ENCODE measurements at places on chromosomes 12 and 14.
A peak's percentile ranks its signal among the peaks of the same experiment; 100 is the strongest.

DNA sequence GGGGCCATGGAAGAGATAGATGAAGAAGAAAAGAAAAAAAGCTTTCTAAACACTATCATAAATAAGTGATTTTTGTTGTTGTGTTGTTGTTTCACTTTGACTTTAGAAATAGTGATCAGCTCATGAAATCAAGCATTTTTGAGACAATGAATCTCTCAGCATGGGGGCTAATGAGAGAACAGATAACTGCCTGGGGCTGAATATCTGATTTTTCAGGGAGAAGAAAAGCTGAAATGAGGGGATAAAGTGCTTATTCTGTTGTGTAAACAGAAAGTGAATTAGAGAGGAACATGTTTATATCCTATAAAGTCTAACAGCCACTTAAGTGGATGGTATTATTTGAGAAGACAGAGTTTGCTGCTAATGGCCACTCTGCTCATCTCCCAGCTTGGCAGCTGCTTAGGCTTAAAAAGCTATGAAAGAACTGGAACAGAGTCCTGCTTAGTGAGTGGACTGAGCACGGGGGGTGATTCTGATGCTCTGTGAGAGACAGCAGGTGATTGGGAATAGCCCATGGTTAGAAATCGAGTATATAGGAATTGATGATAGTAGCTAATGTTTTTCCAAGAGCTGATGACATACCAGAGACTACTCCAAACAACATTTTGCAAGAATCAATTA lies 646.1 kb upstream of the TMEM132C start:
- no peak for DNase-seq

- DNase-seq, result no peak
Observed at GRCh38 chr14:103101963-103102688, 7.6 kb downstream of the EXOC3L4 start.

- DNase-seq, result no peak
Observed at GRCh38 chr12:72676556-72676955, 404.4 kb downstream of the TRHDE start.

GRCh38 chr14:52248057-52248456 lies 19.4 kb upstream of the PTGDR start:
- no peak for DNase-seq

DNA sequence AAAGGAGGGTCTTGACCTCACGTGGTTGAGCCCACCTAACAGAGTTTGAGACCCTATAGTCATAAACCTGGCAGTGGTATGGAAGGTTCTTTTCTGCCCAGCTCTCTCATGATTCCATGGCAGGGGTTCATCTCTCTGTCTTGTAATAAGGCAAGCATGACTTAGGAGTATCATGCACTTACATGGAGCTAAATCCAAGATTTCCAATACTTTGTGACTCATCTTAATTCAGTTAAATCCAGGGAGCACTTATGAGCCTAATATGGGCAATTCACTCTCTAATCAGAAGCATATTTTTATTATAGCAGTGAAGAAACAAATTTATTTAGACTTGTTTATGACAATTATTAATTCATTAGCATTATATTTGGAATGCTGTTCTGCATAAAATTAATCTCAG lies 131.8 kb upstream of the CPSF6 start:
- no peak for DNase-seq

DNA sequence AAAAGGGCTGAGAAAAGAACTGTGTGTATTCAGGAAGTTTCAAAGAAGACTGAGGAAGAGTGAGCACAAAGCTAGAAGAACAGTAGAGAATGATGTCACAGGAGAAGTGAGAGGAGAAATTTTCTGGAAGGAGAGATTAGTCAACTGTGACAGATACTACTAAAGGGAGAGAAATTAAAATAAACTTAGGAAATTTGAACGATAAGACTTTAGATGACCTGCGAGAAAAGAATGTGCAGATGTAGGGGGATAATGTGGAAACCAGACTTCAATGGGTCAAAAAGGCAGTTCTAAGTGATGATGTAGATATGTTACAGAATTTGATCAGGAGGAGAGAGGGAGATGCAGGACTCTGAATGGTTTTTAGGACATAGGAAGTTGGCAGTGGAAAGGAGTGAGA lies 287.4 kb downstream of the SYT1 start:
- no peak for DNase-seq

- DNase-seq, result no peak
Observed at GRCh38 chr14:95006479-95006878, 150.8 kb downstream of the DICER1 start.

DNA sequence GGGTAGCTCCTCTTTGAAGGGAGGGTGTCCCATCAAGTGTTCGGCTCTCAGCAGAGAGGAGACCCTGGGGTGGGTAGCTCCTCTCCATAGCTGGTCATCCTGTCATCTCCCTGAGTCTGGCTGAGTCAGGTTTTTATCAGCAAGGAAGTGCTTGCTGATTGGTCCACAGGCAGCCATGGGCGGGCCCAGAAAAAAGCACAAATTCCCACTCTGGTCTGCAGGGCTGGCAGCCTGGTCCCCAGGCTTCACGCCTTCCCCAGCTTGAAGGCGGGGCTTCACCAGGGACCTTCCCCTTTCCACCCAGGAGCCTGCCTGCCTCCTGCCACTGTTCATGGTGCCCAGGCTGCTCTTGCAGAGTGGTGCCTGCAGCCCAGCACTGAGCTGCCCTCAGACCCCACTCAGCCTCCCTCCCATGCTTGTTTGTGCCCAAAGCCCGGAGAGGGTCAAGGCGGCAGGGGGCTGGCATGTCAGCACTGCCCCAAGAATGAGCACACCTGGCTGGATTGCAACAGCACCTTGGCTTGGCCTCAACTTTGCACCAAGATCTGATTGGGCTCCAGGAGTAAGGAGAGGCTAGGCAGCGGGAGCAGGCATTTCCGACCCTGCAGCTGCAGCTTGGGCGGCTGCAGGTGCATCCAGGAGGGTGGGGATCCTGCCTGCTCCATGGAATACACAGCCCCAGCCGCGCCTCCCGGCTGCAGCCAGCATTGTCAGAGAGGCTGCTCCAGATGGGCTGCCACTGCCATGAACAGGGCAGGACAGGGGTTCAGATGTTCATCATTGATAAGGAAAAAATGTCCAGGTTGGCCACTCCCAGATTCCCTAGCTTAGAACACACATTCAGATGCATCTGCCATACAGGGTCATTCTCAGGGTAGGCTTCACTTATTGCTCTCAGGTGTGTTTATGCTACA lies 22.0 kb upstream of the WDR89 start:
- no peak for DNase-seq

GRCh38 chr12:125688881-125689280 lies 623.6 kb downstream of the AACS start:
- DNase-seq, result no peak

DNA sequence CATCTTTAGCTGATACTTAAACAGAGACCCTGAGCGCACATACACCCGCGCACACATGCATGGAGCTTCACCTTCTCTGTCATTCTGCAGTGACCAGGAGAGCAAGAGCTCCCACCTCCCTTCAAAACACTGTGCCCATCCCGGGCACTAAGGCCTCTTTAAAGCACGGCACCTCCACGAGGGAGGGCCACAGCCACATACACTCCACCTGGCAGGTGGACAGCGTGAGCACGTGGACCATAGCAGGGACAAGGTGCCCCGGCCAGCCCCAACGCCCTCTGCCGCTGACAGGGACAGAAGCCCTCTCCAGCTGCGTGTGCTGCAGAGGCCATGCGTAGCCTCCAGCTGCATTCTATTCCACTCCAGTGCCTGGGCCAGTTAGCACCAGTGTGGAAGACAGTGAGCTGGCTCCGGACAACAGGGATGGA lies 5.4 kb downstream of the GAPDH start:
- DNase-seq, result peak; percentile 41

DNA sequence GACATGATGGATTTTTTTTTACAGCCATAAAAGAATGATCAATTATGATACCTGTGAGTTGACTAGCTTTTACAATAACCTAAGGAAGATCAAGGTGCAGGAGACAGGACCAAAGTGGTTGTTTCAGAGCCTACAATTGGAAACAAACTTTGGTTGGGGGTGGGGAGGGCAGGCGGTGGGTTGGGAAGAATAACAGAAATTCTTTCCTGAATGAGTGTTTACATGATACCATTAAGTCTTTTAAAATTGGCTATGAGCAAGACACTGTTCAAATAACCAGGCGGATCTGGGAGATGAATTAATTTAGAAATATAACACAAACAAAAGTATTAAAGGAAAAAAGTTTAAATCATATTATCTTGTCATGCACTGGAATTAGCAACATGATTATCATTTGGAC lies 7.2 kb downstream of the NFYB start:
- no peak for DNase-seq

GRCh38 chr12:132446633-132447326 lies 43.2 kb upstream of the FBRSL1 start:
- no peak for DNase-seq

- DNase-seq, result no peak
Observed at GRCh38 chr12:122537021-122537420, 10.0 kb downstream of the KNTC1 start.

DNA sequence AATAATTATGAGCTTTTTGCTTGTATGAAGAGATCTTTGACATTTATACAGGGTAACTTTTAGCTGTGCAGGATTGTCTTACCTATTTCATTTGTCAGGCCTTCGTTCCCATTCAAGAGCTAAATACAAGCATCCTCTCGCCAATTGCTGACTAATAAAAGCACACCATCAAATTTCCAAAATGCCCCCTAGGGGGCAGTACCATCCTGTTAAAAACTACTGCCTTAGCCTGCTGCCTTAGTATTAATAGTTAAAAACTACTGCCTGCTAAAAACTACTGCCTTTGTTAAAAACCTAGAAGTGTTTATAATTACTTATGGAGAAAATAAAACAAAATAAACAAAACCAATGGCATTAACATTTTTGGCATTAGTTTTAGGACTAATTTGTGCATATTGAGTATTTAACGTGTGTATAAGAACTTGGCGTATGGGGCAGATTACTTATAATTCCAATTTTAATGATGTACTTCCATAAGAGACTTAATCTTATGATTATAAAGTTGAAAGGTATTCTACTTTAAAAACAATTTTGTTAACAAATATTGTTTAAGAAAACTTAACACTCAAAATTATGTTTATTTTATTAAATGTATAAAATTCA lies 3.0 kb upstream of the IFI27L2 start:
- DNase-seq, result peak; percentile 52

DNA sequence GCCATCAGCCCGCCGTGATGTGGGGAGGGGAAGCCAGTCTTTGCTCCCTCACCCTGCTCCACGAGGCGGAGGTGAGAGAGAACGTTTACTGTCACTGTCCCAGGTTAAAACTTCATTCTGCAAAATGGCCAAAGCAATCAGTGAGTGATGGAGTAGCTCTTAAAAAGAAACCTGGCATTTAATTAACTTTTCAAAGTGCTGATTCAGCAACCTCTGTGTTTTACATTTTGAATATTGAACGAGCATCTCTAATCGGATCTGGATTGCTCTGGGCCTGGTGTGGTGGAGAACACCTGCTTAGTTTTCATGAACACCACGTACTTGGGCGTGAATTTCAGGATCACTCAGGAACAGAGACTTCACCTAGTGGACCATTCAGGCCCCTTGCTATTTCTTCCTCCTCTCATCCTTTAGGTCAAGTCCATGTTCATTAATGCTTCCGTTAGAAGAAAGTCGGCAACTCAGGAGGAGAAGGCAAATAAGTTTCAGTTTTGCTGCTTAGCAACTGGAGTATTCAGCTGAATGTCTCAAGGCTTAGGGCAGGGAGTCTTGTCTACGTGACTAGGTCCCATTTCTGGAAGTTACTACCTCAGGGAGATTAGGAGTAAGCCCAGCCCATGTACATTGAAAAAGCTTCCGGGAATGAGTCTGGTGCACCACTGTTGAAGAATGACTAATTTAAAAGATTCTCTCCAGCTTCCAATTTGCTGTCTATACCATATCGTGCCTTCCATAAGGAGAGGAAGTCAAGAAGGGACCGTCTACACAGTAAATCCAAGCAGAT lies 68.2 kb downstream of the IFT43 start:
- no peak for DNase-seq

DNA sequence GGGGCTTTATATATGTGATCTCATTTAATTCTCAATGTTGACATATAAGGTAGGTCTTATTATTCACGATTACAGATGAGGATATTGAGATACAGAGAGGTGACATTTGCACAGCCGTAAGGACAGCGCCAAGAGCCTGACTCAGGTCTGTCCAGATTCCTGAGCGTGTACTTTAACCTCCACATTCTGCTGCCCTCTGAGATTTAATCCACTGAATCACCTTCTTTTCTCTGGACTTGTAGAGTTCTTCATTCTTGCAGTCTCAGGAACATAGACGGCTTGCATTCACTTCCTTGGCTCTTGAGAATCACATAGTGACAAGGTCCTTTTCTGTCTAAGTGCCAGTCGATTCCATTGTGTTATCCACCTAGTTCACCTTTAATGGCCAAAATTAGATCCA lies 141.0 kb upstream of the ARHGAP5 start:
- no peak for DNase-seq

DNA sequence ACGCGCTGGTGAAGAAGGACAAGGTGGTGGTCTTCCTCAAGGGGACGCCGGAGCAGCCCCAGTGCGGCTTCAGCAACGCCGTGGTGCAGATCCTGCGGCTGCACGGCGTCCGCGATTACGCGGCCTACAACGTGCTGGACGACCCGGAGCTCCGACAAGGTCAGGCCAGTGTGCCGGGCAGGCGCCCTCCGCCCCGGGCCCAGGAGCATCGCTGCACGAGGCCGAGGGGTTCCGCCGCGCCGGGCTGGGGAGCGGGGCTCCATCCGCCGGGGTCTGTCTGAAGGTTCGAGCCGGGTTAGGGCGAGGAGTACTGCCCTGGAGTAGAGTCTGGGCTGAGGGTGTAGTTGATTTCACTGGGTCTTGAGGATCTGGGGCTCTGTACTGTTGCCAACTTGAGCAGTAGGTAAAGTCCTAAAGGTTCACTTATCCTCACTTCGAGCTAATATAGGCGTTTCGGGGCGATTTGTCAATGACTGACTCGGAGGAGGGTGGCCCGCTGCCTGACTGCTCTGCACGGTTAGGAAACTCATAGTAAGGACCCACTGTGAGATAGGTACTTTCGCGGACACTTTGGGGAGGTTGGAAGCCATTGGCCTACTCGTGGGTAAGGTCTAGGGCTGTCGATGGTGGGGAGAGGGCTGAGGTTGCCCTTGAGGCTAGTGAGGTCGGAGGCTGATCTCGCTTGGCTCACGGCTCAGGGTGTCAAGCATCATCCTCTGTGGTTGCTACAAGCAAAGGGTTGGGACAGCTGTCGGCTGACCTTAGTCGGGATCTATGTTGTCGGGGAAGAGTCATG lies 574 bp downstream of the GLRX5 start:
- peak; percentile 63 for DNase-seq

GRCh38 chr14:89401241-89401640 lies 15.8 kb downstream of the FOXN3 start:
- DNase-seq, result no peak

Measured in SK-N-SH (cell line).